ENCODE measurements at places on chromosomes 6 and 20. TPM values are rescaled to one million over a fixed set of nuclear protein-coding genes. Genes with fewer than 3 reads are reported as not detected.

- no peak for DNase-seq
These were observed 152.7 kb upstream of the SLC22A16 start for GRCh38 chr6:110629153-110629552.

DNA sequence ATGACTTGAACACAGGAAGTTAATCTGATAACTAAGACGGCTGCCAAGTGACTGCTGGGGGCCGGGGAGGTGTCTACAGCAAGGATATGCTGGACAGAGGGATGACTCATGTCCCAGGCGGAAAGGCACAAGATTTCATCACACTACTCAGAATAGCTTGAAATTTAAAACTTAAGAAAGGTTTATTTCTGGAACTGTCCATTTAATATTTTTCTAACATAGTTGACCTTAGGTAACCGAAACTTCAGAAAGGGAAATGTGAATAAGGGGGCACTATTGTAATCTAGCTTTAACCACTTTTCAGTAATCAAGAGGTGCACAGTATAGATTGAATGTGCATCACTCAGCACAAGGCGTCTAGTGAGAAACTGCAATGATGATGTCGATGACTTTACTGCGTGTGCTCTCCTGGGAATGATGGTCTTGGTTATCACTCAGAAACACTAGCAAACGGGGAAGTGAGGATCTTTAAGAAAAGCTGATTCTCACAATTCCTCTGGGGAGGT is 171.5 kb downstream of the QKI start:
- DNase-seq: no peak

DNA sequence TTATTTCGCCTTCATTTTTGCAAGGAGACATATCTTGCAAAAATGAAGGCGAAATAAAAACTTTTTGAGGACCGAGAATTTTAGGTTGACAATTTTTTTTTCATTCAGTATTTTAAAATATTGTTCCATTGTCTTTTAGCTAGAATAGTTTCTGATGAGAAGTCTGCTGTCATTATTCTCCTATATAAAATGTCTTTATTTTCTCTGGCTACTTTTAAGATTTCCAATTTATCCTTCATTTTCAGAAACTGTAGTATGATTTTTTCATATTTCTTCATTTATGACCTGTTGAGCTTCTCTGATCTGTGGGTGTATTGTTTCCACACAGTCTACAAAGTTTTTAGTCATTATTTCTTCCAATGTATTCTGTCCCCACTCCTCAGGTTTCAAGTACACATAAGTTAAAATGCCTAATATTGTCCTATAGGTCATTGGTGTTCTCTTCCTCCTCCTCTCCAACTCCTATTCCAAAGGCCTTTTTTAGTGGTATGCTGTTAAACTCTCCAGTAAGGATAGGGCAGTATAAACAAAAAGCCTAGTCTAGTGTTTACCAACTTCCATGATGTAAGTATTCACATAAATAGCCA is 15.7 kb downstream of the AHI1 start:
- DNase-seq: no peak

- no peak for DNase-seq
These were observed 87.6 kb downstream of the BTBD9 start for GRCh38 chr6:38552121-38552520.

PTGIS gene
- 0.53 TPM for total RNA-seq

APOM gene
- total RNA-seq: not detected

DNA sequence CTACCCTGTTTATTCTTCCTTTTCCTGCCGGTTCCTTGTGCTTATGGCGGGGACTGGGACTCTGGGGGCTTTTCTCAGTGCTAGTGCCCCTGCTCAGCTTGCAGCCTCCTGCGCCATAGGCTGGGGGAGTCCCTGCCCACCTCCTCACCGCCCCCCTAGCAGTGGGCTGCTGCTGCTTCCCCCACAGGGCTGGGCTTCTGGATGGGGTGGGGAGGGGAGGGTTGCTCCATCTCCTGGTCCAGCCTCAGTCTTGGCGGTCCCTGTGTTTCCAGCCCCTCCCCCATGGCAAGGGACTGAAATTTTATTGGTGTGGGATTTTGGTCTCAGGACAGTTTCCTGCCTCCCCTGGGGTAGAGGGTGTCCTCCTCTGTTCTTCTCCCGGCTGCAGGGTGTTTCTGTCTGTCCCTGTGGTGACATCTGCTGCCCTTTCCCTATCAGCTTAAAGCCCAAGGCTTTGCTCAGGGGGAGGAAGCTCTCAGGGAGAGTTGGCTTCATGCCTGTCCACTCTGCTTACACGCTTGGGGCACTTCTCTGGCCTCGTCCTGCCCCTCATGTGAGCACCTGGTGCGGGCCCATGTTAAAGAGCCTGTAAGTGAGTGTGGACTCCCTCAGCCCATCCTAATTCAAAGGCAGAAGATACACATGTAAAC is 100.6 kb downstream of the HIVEP1 start:
- no peak for DNase-seq

- DNase-seq: no peak
These were observed 42.0 kb downstream of the IRAK1BP1 start for GRCh38 chr6:78909391-78909790.

- DNase-seq: no peak
These were observed 63.3 kb downstream of the HDGFL1 start for GRCh38 chr6:22632581-22633145.

GRCh38 chr6:74283532-74283931 is 587.5 kb downstream of the CD109 start:
- DNase-seq: no peak

DNA sequence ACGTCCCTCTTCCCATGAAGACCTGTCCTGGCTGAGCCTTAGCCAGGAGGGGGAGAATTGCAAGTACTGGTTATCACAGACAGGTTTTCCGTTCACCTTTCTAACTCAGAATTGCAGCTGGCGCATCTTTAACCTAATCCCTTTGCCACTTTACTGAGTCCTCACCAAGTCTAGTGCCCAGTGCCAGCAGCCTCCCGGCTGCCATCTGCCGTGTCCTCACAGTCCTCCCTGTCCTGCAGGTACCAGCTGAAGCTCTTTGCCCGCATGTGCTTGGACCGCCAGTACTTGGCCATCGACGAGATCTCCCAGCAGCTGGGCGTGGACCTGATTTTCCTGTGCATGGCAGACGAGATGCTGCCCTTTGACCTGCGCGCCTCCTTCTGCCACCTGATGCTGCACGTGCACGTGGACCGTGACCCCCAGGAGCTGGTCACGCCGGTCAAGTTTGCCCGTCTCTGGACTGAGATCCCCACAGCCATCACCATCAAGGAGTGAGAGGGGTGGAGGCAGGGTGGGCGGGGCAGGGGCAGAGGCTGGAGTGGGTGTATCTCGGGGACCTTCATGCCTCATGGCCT is 41.3 kb downstream of the UQCC2 start:
- no peak for DNase-seq

- no peak for DNase-seq
These were observed 7.2 kb upstream of the ZNF334 start for GRCh38 chr20:46520540-46520939.

- no peak for DNase-seq
These were observed 9.1 kb upstream of the TAGAP start for GRCh38 chr6:159053781-159054398.

PRR18 gene
- total RNA-seq: not detected
